ENCODE measurements at places on chromosomes 7 and 10.

GRCh38 chr10:14403881-14404623 is 73.3 kb upstream of the FRMD4A start:
- H3K27ac ChIP-seq: no peak overlapping the region
- no peak overlapping the region for H3K4me3 ChIP-seq
- H3K36me3 ChIP-seq: no peaks in the 10 kb centered on the region
- H3K27me3 ChIP-seq: peaks cover 25% of the 10 kb centered on the region
- DNase-seq: no peak

DNA sequence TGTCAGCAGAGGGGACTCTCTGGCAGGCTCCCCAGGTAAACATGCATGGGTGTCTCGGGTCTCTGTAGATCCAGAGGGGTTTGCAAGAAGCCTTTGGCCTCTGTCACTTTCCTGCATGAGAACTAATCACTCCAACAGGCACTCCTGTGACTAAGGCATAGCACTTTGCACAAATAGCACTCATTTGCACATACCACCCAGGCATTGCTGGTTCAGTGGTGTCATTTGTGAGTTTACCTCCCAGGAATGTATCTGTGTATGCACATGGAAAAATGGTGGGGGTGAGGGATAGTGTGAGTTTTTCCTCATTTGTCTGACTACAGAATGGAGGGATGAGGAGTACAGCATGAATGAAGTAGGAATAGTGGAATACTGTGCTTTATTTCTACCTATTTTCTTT is 39.5 kb downstream of the CNNM1 start:
- DNase-seq: no peak
- peaks cover 5% of the 10 kb centered on the region for H3K4me1 ChIP-seq
- peaks cover 36% of the 10 kb centered on the region for H3K27me3 ChIP-seq
- no peaks in the 10 kb centered on the region for H3K36me3 ChIP-seq
- H3K4me3 ChIP-seq: no peak overlapping the region
- no peak overlapping the region for H3K27ac ChIP-seq

- H3K4me3 ChIP-seq: no peak overlapping the region
- no peaks in the 10 kb centered on the region for H3K27me3 ChIP-seq
- DNase-seq: no peak
- no peaks in the 10 kb centered on the region for H3K36me3 ChIP-seq
These were observed 277.1 kb downstream of the SNX13 start for GRCh38 chr7:17663061-17663675.

- no peaks in the 10 kb centered on the region for H3K4me1 ChIP-seq
- no peaks in the 10 kb centered on the region for H3K36me3 ChIP-seq
- H3K27ac ChIP-seq: no peak overlapping the region
- no peaks in the 10 kb centered on the region for H3K27me3 ChIP-seq
- no peak overlapping the region for H3K4me3 ChIP-seq
- DNase-seq: no peak
These were observed 10.0 kb downstream of the LAMB4 start for GRCh38 chr7:108120196-108120595.

DNA sequence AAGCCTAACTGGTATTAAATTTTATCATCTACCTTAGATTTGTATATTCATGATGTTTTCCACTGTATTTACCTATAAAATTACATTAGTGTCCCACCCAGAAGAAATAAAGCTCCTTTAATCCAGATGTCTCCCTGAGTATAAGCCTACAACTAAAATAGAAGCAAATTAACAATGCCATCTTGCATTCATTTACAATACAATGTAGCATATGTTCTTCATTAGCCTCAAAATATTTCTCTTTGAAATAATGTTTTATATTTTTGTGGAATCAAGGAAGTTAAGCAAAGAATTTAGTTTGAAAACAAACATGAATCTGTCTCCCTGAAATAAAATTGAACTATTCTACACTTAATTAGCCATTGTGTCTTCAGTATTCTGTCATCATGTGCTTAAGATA is 112.3 kb downstream of the CACNA2D1 start:
- no peaks in the 10 kb centered on the region for H3K4me1 ChIP-seq
- no peaks in the 10 kb centered on the region for H3K27me3 ChIP-seq
- DNase-seq: no peak
- H3K4me3 ChIP-seq: no peak overlapping the region

DNA sequence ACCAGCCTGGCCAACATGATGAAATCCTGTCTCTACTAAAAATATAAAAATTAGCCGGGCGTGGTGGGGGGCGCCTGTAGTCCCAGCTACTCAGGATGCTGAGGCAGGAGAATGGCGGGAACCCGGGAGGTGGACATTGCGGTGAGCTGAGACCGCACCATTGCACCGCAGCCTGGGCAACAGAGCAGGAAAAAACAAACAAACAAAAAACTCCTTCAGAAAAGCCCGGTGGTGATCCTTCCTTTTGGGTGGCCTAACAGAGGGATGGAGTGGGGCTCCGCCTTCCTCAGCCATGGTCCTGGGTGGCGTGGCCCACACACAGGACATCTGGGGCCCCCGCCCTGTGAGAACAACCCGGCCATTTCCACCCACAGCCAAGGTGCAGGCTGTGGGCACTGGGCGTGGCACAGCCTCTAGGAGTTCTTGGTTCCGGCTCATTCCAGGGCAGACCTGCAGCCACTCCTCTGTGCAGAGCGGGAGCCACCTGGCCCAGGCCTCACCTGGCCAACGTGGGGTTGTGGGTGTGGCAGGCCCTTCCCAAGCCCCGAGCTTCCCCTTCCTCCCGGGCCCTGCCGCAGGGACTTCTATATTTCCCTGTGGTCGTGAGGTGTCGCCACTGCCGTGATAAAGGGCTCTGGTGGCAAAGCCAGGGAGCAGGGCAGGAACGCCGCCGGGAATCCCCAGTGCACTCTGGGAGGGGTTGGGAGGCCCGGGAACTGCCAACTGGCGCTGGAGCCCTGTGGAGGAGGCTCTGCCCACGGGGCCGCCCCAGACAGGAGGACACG is 37.6 kb downstream of the GET4 start:
- H3K4me1 ChIP-seq: peaks cover 10% of the 10 kb centered on the region
- DNase-seq: no peak
- no peak overlapping the region for H3K27ac ChIP-seq

- no peaks in the 10 kb centered on the region for H3K27me3 ChIP-seq
- H3K27ac ChIP-seq: peak overlapping the region; percentile 81
These were observed 21.0 kb upstream of the GNA12 start for GRCh38 chr7:2864999-2865670.

DNA sequence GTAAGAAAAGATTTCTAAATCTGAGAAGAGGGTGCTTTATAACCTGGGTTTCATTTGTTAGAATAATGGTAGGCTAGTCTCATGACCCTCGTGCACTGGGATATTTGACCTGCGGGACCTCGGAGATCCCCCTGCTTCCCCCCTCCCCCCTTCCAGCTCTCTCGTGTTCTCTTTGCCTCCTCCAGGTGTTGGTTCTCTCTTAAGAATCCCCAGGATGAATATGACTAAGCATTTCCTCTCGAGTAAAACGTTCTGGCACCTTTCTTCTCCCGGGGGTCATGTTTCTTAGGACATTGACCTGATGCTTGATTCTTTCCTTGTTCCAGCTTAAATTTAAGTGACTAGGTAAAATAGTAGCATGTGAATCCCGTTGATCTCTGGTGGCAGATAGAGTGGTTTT is 71.2 kb downstream of the SHH start:
- no peak overlapping the region for H3K4me3 ChIP-seq
- DNase-seq: no peak
- peaks cover 54% of the 10 kb centered on the region for H3K36me3 ChIP-seq
- H3K27me3 ChIP-seq: no peaks in the 10 kb centered on the region

DNA sequence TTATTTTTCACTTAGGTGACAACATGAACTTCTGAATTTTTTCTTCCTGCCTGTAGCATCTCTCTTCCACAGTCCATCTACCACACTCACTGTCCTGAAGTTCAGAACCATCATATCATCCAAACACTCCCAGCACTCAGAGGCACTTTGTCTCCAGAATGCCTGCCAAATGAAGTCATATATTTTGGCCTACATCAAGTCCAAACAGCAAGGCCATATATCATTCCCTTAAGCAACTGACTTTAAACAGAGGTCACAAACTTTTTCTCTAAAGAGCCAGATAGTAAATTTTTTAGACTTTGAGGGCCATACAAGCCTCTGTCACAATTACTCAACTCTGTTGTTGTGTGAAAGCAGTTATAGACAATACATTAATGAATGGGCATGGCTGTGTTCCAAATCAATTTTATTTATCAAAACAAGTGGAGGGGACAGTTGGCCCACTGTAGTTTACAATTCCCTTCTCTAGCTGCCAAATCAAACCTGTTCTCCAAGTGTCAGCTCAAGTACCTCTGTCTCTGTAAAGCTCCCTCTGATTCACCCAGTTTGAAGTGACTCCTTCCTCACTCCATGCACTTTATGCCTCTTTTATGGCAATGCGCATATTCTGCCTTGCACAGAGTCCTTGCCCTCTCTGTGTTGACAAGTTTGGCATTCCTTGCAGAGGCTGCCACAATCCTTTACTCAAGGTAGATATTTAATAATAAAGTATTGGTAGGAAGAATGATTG is 305.7 kb downstream of the FZD1 start:
- H3K27me3 ChIP-seq: no peaks in the 10 kb centered on the region
- H3K4me3 ChIP-seq: no peak overlapping the region
- no peak overlapping the region for H3K27ac ChIP-seq
- no peaks in the 10 kb centered on the region for H3K36me3 ChIP-seq
- no peaks in the 10 kb centered on the region for H3K4me1 ChIP-seq
- DNase-seq: no peak

GRCh38 chr10:31083765-31084184 is 52.1 kb upstream of the ZNF438 start:
- H3K27me3 ChIP-seq: no peaks in the 10 kb centered on the region
- no peaks in the 10 kb centered on the region for H3K36me3 ChIP-seq
- peak; percentile 79 for DNase-seq
- H3K4me1 ChIP-seq: peaks cover 3% of the 10 kb centered on the region

GRCh38 chr7:28433699-28434219 is 21.4 kb downstream of the CREB5 start:
- no peaks in the 10 kb centered on the region for H3K4me1 ChIP-seq
- no peak overlapping the region for H3K4me3 ChIP-seq
- no peak overlapping the region for H3K27ac ChIP-seq
- peaks cover 37% of the 10 kb centered on the region for H3K27me3 ChIP-seq

GRCh38 chr7:713488-714230 is 12.8 kb upstream of the DNAAF5 start:
- no peak for DNase-seq
- H3K27me3 ChIP-seq: peaks cover 1% of the 10 kb centered on the region
- peak overlapping the region; percentile 21 for H3K4me3 ChIP-seq
- H3K36me3 ChIP-seq: peaks cover 6% of the 10 kb centered on the region
- no peak overlapping the region for H3K27ac ChIP-seq

DNA sequence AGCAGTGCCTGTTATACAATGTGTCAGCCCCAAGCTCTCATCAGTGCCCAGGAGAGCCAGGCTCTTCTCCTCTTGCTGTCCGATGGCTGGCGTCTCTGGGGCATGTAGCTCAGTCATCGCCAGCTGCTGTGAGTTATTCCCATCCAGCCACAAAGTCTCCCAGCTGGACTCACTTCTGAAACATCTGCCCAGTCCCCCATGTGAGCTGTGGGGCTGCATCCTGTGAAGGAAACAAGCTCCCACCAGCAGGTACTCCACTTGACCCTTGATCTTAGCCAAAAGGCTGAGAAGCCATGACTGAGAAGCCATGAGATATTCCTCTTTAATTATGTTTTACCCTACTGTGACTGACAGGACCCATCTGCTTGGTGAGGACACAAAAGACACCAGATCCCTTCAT is 212.7 kb upstream of the IGFBP3 start:
- H3K4me1 ChIP-seq: no peaks in the 10 kb centered on the region
- no peaks in the 10 kb centered on the region for H3K27me3 ChIP-seq
- no peak overlapping the region for H3K4me3 ChIP-seq
- no peaks in the 10 kb centered on the region for H3K36me3 ChIP-seq
- H3K27ac ChIP-seq: no peak overlapping the region

- H3K36me3 ChIP-seq: no peaks in the 10 kb centered on the region
- no peaks in the 10 kb centered on the region for H3K4me1 ChIP-seq
- H3K27ac ChIP-seq: no peak overlapping the region
- H3K4me3 ChIP-seq: no peak overlapping the region
- no peak for DNase-seq
These were observed 64.7 kb downstream of the NOD1 start for GRCh38 chr7:30413864-30414263.

GRCh38 chr7:140360697-140361229 is 37.6 kb downstream of the SLC37A3 start:
- H3K36me3 ChIP-seq: peaks cover 44% of the 10 kb centered on the region
- H3K27ac ChIP-seq: peak overlapping the region; percentile 97
- peaks cover 37% of the 10 kb centered on the region for H3K4me1 ChIP-seq
- DNase-seq: peak; percentile 43

DNA sequence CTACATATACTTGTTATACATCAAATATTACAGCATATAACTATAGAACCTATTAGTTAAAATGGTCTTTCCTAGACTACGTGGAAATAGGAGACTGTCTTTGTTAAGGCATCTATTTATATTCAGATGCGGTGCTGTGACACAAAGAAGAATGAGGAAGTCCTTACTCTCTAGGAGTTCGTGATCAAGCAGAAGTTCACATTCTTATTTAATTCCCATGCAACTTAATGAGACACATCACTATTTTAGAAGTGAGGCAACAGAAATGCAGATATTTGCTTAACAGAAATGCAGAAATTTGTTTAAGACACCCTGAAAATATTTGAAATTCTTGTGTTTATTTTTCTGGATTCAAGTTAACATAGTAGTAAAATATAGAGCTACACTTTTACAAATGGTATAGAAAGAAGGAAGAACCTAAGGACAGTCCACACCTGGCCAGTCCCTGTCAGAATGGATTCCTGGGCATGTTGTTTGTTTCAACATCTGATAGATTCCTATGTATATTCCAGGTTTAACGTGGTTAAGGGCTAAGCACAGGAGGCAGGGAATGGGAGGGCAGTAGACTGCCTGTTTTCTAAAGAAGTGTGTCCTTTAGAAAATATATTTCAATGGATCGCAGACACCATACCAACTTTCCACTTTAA is 70.6 kb upstream of the NXPH1 start:
- no peak overlapping the region for H3K4me3 ChIP-seq
- H3K27me3 ChIP-seq: peaks cover 13% of the 10 kb centered on the region
- no peak overlapping the region for H3K27ac ChIP-seq

- DNase-seq: peak; percentile 28
- no peaks in the 10 kb centered on the region for H3K27me3 ChIP-seq
- H3K4me1 ChIP-seq: peaks cover 19% of the 10 kb centered on the region
- peak overlapping the region; percentile 75 for H3K27ac ChIP-seq
These were observed 10.3 kb downstream of the PKD1L1 start for GRCh38 chr7:47937711-47938573.

DNA sequence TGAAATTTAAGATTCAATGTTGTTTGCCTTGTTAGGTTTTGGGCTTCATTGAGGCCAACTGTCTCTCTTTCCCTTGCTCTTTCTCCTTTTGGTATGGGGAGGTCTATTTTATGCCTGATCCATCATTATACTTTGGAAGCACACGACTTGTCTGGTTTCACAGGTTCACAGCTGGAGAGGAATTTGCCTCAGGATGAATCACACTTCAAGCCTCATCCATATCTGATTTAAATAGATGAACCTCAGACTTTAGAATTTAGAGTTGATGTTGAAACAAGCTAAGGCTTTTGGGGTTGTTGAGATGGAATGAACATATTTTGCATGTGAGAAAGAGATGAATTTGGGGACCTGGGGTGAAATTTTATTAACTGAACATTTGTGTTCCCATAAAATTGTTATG is 150.5 kb upstream of the IGFBP3 start:
- DNase-seq: no peak
- H3K27ac ChIP-seq: no peak overlapping the region
- H3K36me3 ChIP-seq: no peaks in the 10 kb centered on the region
- no peaks in the 10 kb centered on the region for H3K4me1 ChIP-seq
- H3K4me3 ChIP-seq: no peak overlapping the region
